ENCODE measurements at places on chromosomes 6 and 20.

GRCh38 chr6:107154801-107155160 is 39.5 kb upstream of the BEND3 start:
- DNase-seq = no peak

- no peak for DNase-seq
Measured at GRCh38 chr6:36791521-36792135, 47.6 kb downstream of the CPNE5 start.

GRCh38 chr6:121688974-121689373 is 253.5 kb downstream of the GJA1 start:
- DNase-seq = no peak

GRCh38 chr6:33769248-33769821 is 19.6 kb downstream of the LEMD2 start:
- no peak for DNase-seq

DNA sequence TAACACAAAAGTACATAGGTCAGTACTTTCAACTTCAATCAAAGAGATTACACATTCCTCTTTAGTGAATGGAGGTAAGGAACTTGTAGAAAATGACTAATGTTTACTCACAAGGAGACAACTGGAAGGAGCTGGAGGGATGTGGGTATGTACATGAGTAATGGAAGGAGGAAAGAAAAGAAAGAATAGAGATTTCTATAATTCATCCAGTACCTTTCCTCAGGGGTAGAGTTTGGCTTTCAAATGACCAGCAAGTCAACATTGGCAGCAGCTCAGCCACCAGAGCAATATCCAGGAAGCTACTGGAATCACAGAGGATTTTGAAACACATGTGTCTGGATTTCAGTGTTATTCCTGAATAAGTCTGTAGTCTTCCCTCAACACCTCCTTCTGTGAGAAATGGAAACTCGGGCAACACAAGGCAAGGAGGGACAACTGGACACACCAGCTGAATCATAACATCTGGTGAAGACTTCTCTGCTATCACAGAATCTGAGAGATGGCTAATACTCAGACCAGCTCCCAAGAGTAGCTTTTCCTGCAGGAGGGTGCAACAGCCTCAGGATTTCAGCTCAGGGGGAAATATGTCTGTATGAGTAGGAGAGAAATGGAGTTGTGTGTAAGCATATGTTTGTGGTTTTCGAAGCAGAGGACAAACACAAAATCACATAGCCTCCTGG is 98.8 kb downstream of the HAO1 start:
- no peak for DNase-seq

DNA sequence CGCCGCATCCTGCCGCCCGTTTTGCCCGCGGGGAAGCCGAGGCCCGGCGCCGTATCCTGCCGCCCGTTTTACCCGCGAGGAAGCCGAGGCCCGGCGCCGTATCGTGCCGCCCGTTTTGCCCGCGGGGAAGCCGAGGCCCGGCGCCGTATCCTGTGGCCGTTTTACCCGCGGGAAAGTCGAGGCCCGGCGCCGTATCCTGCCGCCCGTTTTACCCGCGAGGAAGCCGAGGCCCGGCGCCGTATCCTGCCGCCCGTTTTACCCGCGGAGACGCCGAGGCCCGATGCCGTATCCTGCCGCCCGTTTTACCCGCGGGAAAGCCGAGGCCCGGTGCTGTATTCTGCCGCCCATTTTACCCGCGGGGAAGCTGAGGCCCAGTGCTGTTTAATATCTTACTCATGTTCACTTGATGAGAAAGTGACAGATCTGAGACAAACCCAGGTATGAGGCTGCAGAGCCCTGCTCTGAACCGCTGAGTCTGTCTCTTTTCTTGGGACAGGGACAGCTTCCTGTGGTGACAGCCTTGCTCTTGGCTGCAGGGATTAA is 129.4 kb downstream of the CDH26 start:
- DNase-seq = peak; percentile 8

All from foreskin melanocyte (primary cell).